ENCODE measurements at places on chromosomes 16 and 17.

DNA sequence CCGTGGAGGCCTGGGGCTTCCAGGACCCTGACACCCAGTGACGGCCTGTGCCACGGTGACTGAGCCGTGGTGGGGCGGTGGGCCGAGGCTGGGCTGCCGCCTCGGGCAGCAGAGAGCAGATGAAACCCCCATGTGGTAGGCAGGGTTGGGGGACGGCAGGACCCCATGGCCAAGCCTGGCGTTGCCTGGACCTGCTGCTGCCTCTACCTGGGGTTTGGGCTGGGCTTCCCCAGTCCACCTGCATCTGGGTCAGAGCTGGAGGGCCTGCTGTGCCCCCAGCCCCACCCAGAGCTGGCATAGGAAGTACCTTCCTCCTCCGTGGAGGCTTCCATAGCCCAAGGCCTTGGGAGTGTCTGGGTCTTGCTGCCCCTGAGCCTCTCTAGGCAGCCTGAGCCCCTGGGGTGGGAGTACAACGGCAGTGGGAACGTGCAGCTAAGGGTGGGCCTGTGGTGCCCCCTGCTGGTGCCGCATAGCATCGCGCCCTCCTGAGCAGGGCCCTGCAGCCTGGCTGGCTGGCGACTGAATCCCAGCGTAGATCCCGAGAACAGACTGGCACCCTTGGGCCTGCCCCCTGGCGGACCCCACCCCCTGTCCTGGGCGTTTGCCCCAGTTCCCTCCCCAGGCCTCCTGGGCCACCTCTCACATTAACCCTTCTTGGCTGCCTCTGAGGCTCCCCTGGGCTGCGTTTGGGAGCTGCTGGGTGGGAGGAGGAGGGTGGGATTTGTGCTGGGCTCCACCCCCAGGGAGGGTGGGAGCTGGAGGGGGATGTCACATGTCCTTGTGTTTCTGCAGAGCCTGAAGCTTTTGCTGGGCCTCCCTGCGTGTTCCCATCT is 12.6 kb upstream of the ATP6V0C start:
- DNase-seq = peak; percentile 74

DNA sequence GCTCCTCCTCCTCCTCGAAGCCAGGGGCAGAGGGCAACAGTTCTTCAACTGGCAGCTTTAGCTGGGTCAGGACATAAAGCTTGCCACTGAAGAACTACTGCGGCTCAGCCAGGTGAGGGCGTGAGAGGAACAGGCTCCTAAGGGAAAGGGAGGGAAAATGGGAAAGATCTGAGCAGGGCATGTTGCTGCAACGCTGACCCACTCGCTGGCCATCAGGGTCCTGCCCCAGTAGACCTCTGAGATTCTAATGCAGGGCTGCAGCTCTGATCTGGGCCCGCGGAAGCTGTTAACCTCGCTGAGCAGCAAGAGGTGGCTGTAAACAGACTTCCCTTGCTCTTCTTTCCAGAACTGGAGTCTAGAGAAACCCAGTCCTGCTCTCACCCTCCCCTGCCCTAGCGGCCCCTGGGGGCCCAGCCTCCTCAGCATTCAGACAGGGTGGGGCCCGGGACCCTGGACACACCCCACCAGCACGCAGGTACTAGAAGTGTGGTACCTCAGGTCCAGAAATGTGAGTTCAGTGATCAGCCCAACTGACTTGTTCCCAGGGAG is 3.8 kb upstream of the TLCD2 start:
- DNase-seq = no peak

DNA sequence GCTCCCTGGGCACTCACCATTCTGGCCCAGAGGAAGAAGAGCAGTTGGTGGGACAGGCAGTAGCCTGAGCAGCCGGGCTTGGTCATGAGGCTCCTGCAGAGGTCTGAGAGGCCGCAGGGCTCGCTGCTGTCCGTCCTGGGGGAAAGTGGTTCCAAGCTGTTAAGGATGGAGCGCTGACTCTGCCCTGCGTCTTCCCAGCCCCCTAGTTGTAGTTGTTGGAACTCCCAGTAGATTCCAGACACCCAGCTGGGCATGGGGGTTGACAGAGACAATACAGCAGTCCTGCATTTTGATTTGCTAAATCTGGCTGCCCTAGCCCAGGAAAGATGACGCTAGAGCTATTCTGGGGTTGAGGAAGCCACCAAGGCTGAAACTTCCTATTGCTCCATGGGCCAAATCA is 7.3 kb downstream of the C16orf89 start:
- no peak for DNase-seq

DNA sequence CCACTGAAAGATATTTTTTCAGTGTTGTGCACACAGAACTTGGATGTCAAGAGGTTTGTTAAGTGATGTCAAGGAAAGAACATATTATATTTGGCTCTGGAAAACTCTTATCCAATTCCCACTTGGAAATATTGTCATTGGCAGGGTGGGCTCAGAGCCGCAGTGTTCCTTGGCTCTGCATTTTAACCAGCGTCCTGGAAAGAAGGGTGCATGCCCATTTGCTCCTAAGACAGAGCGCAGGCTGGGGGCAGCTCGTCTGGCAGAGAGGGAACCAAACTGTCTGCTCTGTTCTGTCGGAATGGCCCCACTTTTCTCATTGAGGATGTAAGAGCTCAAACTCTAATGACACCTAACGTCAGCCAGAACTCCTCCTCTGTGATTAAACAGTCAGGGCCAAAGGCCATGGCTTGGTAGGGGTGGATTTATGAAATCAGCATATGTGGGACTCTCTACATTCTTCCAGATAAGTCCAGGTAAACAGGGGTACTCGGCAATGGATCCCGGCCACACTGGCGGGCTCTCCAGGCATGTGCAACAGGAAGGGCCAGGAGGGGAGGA is 18.0 kb downstream of the SLC47A1 start:
- DNase-seq = no peak

DNA sequence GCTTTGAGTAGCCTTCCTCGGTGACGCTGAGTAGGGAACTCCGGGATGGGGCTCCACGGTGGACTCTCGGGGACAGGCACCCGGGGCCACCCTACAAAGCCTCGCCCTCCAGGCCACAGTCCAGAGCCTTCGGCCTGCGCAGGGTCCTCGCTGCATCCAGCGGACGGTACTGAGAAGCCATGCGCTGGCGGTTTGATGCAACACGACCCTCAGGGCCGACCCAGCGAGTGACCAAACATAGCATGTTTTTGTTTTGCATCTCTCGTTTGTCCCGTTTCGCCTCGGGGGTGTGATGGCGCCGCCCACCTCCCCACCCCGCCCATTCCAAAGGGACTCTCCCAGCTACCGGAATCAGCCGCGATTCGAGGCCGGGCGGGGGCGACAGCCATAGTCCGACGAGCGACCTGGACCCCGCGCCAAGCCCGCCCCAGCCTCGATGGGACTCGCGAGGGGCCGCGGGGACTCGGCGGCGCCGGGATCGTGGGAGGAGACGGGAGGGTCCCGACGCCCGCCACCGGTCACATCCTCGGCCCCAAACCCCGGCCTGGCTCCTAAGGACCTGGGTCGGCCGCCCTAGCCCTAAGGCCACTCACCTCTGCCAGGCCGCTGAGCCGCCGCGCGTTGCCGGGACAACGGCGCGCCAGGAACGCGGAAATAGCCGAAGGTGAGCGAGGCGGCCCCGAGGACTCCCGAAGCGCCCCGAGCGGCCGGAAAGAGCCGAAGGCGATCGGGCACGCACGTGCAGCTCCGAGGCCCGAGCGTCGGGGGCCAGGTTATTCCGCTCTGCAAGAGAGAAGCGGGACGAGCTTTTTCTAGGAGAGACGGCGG is 1.6 kb downstream of the IFT140 start:
- peak; percentile 88 for DNase-seq
